HCT116 (cell line): ENCODE measurements at places on chromosomes 1 and 21. TPM values are rescaled to one million over a fixed set of nuclear protein-coding genes. Genes with fewer than 3 reads are reported as not detected.

The C4BPA gene
- 0.32 TPM for total RNA-seq

The HEYL gene
- 8.8 TPM for total RNA-seq

The BSND gene
- total RNA-seq, result not detected

The CD244 gene
- not detected for total RNA-seq

The PAPPA2 gene
- not detected for total RNA-seq

The FMOD gene
- total RNA-seq, result not detected

The LENEP gene
- total RNA-seq, result 0.42 TPM

The SERINC2 gene
- 50.1 TPM for total RNA-seq

DNA sequence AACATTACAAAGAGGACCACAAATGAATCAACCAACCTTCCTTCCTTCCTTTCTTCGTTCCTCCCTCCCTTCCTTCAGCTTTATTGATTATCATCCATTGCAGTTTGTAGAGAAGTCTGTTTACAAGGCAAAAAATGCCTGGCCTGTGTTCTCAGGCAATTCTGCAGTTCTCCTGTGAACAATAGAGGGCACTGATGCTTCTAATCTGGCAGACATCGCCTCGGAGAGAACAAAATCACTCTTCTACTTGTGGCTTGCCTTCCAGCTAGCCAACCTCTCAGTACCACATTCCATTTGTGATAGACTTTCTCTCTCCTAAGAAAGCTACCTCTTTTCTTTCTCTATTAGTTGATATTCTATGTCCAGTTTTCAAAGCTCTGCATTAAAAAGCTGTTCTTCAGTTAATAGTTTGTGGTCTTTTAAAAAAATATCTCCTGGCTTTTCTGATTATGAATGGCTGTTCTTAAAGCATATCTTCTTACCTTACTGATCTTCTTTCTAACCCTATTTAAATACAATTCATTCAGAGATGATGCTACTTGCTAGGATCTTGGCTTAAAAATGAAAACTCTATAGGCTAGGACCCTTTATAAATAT lies 26.9 kb upstream of the ESRRG start:
- H3K36me3 ChIP-seq, result no peaks in the 10 kb centered on the region
- H3K4me1 ChIP-seq, result no peaks in the 10 kb centered on the region
- no peak for DNase-seq
- no peak overlapping the region for H3K27ac ChIP-seq
- H3K27me3 ChIP-seq, result no peaks in the 10 kb centered on the region; the same call in 1 of the 2 replicates

DNA sequence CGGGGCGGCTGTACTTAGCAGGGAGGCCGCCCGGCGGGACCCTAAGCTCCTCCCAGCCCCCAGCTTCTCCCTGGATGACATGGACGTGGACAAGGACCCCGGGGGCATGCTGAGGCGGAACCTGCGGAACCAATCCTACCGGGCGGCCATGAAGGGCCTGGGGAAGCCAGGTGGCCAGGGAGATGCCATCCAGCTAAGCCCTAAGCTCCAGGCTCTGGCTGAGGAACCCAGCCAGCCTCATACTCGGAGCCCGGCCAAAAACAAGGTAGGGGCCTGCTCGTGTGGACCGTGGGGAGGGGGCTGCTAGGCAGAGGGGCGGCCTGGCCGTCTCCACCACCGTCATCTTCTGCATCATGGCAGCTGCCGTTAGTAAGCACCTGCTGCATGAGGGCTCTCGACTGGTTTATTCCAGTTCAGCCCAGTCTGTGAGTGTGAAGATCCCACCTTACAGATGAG lies 9.0 kb downstream of the ARHGEF16 start:
- DNase-seq, result no peak
- H3K27me3 ChIP-seq, result no peaks in the 10 kb centered on the region
- no peaks in the 10 kb centered on the region for H3K36me3 ChIP-seq
- H3K4me3 ChIP-seq, result no peak overlapping the region
- H3K27ac ChIP-seq, result no peak overlapping the region
- H3K4me1 ChIP-seq, result peaks cover 23% of the 10 kb centered on the region

DNA sequence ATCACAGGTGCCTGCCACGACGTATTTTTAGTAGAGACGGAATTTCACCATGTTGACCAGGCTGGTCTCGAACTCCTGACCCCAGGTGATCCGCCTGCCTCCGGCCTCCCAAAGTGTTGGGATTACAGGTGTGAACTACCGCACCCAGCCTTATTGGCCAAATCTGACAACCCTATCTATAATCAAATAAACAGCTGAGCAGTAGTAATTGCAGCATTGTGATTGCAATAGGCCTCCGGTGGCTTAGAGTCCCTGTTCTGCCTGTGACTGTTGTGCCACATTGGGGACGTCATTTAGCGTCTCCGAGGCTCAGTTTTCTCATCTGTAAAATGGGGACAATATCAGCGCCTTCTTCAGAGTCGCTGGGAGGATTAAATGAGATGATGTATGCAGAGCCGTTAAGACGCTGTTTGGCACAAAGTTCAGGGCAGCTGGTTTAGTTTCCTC lies 569 bp upstream of the CAPN2 start:
- peak overlapping the region; percentile 96 for H3K27ac ChIP-seq
- H3K27me3 ChIP-seq, result no peaks in the 10 kb centered on the region
- H3K36me3 ChIP-seq, result no peaks in the 10 kb centered on the region
- DNase-seq, result no peak

DNA sequence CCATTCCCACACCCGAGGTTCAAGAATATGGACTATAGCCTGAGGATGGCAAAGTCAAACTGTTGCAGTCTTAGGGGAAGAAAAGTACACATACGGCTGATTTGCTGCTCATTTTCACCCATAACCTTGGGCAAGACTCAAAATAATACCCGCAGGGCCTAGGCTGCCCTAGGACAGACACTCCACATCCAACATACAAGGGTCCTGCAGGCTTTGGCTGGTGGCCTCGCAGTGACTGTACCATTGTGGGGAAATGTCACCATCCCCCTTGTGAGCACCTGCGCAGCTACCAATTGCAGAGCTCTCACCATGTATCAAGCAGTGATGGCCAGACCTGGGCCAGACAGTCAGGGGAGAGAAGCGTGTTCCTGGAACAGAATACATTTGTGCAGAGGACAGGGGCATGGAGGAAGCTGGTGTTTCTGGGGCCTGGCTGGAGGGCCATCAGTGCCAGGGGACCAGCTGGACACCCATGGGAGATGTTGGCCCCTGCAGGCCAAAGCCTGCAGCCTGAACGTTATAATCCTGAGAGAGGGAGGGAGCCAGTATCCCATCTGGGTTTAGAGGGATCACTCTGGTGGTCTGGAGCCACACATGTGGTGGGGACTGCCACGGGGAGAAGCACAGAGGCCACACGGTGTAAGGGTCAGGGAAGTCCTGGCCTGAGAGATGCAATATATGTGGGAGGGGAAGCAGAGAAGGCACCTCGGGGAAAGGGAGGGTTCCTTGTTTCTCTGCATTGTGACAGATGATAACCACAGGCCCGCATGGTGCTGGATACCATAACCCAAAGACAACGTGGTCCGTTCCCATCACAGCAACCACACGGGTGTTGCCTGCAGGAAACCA lies 101.2 kb downstream of the GLIS1 start:
- peaks cover 8% of the 10 kb centered on the region for H3K4me1 ChIP-seq
- no peaks in the 10 kb centered on the region for H3K36me3 ChIP-seq
- DNase-seq, result no peak

- H3K4me3 ChIP-seq, result no peak within 1 kb of the TSS
- no peak within 1 kb of the TSS for H3K27ac ChIP-seq
- DNase-seq, result no peak
- no peaks in the 10 kb centered on the region for H3K36me3 ChIP-seq
Observed at GRCh38 chr1:115768549-115768948, at the start of gene CASQ2. TSS of gene CASQ2 (minus strand) at chr1:115768714. CDS start at chr1:115768541, 173 bp downstream.

DNA sequence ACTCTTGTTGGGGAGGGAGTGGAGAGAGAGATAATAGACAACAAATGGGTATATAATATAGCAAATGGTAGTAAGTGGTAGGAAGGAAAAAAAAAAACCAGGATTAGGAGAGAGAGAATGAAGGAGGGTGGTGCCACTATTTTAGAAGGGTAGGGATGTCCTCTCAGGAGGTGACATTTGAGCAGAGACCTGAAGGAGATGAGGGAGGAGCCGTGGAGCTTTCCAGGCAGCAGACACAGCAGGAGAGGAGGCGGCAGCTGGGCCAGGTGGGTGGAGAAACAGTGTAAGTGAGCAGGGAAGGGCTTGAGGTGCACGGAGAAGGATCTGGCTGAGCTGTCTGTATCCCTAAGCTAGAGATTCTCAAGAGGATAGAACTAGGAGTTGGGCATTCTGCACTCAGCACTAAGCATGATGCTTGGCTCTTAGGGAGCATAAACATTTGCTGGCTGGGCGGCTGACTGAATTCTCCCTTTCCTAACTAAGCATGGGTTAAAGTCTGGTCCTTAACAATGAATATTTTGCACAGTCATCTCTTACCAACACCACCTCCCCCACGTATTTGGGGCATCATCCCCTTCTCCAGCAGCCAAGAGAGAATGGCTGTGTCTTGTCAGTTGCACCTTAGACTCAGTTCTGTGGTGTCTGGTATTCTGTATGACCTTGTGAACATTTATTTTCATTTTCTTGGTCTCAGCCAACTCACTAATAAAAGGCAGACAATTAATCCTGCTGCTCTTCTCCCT lies 27.6 kb upstream of the SARS1 start:
- no peak overlapping the region for H3K4me3 ChIP-seq
- H3K27me3 ChIP-seq, result no peaks in the 10 kb centered on the region
- peaks cover 19% of the 10 kb centered on the region for H3K4me1 ChIP-seq
- no peak overlapping the region for H3K27ac ChIP-seq

- H3K4me1 ChIP-seq, result peaks cover 5% of the 10 kb centered on the region; the same call in 1 of the 2 replicates
- no peaks in the 10 kb centered on the region for H3K27me3 ChIP-seq
- no peaks in the 10 kb centered on the region for H3K36me3 ChIP-seq
- no peak for DNase-seq
- H3K27ac ChIP-seq, result no peak overlapping the region
- no peak overlapping the region for H3K4me3 ChIP-seq
Observed at GRCh38 chr21:42306366-42307035, 8.7 kb downstream of the TFF3 start.

DNA sequence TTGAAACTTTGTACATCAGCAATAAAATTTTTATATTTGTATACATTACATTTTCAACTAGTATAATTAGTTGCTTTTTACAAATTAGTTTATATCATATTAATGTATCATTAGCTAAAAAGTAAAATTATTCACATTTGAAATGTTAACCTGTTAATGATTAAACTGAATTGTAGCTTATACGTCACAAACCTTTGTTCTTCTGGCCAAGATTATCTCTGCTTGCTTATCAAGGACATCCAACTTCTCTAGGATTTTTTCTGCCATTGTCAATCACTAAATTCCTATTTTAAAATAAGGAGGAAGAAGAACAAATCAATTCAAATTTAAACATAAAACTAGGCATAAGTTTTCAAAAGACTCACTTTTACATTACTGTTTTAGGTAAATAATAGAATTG lies 7.8 kb downstream of the C1orf141 start:
- no peak overlapping the region for H3K4me3 ChIP-seq
- DNase-seq, result no peak
- H3K4me1 ChIP-seq, result no peaks in the 10 kb centered on the region
- no peaks in the 10 kb centered on the region for H3K27me3 ChIP-seq
- H3K27ac ChIP-seq, result no peak overlapping the region

DNA sequence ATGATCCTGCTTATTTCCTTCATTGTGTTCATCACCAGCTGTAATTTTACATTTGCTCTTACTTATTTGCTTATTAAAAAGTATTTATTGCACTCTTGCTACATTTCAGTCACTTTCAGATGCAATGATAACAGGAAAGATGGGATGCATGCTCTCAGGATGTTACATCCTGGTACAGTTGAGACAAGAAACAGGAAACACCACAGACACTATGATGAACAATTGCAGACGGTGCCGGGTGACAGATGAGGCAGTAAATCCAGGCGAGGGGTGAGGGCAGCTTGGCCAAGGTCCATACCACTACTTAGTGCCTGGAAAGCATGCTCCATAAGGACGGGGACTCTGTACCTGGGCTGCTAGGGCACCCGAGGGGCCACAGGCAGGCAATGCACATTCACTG lies 156.6 kb upstream of the RAB4A start:
- no peak overlapping the region for H3K4me3 ChIP-seq
- H3K36me3 ChIP-seq, result no peaks in the 10 kb centered on the region
- no peak for DNase-seq
- H3K27ac ChIP-seq, result no peak overlapping the region

DNA sequence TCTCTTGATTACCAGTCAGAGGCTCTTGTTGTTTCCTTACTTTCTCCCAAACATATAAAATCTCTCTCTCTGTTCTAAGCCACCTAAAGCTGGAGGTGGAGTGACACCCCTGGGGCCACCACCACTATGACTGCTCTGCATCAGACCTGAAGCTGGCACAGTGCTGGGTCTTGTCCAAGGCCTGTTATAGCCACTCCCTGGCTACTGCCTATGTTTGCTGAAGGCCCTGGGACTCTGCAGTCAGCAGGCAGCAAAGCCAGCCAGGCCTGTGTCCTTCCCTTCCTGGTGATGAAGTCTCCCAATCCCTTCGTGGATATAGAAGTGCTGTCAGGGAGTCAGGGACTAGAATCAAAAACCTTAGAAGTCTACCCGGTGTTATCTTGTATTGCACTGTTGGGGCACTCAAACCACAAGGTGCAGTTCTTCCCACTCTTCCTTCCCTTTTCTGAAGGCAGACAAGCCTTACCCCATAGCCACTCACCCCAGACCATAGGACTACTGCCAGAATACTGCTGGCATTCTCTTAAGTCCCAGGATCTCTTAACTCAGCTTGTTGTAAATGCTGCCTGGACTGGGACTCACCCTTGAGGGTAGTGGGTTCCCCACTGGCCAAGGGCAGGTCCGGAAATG lies 103.1 kb downstream of the RPS6KC1 start:
- no peaks in the 10 kb centered on the region for H3K36me3 ChIP-seq
- no peak overlapping the region for H3K4me3 ChIP-seq
- H3K27me3 ChIP-seq, result no peaks in the 10 kb centered on the region
- no peaks in the 10 kb centered on the region for H3K4me1 ChIP-seq

DNA sequence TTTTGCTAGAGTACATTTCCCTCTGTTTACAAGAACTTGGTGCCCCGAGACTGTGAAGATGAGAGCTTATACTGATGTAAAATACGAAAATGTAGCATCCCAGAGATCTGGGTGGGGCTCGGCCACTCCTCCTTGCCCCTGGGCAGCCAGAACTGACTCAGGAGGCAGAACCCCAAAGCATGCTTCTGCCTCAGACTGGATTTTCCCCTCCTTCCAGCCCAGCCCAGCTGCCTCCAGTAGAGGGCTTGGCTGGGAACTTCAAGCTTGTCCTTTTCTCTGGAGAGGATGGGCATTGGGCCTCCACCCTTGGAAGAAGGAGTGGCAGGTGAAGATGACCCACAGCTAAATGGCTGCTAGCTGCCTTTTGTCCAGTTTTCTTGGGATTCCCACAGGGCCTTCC lies 24.3 kb upstream of the BTG2 start:
- H3K4me3 ChIP-seq, result no peak overlapping the region

GRCh38 chr1:21647431-21648351 lies 21.5 kb downstream of the RAP1GAP start:
- peaks cover 28% of the 10 kb centered on the region for H3K4me1 ChIP-seq
- no peaks in the 10 kb centered on the region for H3K27me3 ChIP-seq
- H3K27ac ChIP-seq, result no peak overlapping the region
- H3K36me3 ChIP-seq, result no peaks in the 10 kb centered on the region
- H3K4me3 ChIP-seq, result no peak overlapping the region
- peak; percentile 67 for DNase-seq

DNA sequence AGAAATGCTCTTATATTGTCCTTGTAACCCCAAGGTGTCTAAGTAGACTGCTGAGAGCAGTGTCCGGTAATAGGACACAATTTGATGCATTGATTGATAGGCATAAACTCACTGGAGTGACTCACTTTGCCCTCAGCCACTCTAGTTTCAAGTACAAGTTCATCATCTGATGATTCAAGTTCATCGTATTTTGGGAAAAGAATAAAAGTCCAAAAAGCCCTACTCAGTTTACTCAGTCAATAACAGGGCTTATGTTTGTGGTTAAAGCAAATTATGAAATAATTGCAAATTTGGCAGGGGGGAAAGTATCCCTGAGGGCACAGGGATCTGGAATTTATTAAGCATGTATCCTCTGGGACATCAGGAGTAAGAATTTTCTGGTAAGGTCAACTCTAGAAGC lies 7.6 kb upstream of the ATF3 start:
- no peak overlapping the region for H3K4me3 ChIP-seq
- peaks cover 8% of the 10 kb centered on the region for H3K4me1 ChIP-seq
